Stimulated activated effector memory CD8-positive, alpha-beta T cell treated with anti-CD3 and anti-CD28 coated beads, Interleukin-12 subunit alpha, Interleukin-12 subunit beta, amount 100 ng/mL, for 72 hours (primary cell): ENCODE measurements at places on chromosomes 13 and 19.

GRCh38 chr19:3137119-3137518 lies 1.3 kb downstream of the GNA15 start:
- DNase-seq, result no peak

- DNase-seq, result peak; percentile 61
Observed at GRCh38 chr13:30204564-30204963, 102.8 kb downstream of the KATNAL1 start.

DNA sequence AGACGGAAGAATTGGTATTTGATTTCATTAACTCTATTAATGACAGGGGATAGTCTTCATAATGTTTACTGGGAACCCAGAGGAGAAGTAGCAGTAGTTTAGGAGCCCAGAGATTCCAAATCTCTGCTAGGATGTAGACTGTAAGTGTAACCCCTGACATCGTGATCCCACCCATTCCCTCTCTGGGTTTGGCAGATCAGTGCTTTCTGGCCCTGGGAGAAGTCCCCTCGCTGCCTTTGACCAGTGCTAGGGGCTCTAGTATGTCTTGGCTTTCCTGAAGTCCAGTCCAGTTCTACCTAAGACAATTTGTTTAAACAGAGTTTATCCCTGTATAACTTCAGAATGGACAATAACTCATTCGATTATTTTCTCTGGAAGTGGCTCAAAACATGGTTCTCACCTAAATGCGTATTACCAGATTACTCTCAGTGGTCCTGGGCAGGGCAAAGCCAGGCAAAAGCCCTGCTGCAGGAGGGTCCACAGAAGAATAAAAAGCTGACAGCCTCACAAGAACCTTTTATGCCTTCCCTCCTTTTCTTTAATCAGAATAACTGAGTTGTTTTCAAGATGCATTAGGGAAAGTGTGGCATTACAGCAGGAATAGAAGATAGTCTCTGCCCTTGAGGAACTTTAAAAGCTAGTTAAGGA lies 11.8 kb downstream of the KLF5 start:
- no peak for DNase-seq

DNA sequence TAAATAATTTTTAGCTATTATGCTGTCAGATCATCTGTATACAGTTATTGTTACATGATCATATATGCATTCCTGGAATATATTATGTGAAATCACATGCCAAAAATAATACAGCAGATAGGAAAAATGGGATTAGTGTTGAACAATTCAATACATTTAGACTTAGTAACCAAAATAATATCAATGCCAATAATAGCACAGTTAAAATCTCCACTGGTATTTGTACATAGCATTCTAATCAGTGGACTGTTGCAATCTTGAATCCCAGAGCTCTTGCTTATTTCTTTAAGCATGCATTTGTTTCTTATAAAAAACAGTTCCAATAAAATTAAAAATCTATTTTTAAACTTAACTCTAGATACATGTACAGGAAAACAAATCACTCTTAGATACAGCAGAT lies 2772.2 kb downstream of the PCDH9 start:
- DNase-seq, result no peak

- no peak for DNase-seq
Observed at GRCh38 chr19:729965-730668, 20.8 kb upstream of the MISP start.

- DNase-seq, result no peak
Observed at GRCh38 chr19:13902993-13903555, 2.8 kb downstream of the BRME1 start.

DNA sequence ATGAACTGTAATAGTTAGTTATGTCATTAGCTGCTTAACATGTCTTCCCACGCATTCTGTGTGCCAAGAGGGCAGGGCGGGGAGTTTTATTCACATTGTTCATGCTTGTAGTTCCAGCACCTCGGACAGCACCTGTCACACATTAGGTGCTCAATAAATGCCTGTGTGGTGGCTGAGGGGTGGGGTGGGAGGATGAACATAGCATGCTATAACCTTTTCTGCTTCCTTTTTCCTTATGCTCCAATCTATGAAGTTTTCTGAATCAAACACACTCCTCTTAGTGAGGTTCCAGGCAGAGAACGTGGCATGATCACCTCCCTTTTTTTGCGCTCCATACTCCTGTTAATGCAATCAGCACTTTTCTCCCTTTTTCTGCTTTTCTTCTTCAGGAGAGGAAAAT lies 15.8 kb upstream of the PTPRS start:
- DNase-seq, result no peak
